ENCODE measurements at places on chromosomes 11 and 22.
A peak's percentile ranks its signal among the peaks of the same experiment; 100 is the strongest.

- DNase-seq = no peak
Observed at GRCh38 chr11:17927681-17928343, 85.0 kb downstream of the SERGEF start.

GRCh38 chr11:102157219-102157618, 47.0 kb downstream of the YAP1 start:
- no peak for DNase-seq

- DNase-seq = peak; percentile 46
Observed at GRCh38 chr22:25120093-25120561, 79.5 kb upstream of the CRYBB3 start.

- no peak for DNase-seq
Observed at GRCh38 chr11:8168485-8169257, at the start of gene RIC3. TSS of gene RIC3 (minus strand) at chr11:8169025. CDS start at chr11:8168989, 36 bp downstream.

GRCh38 chr11:64251016-64251752, at the start of gene PLCB3:
TSS of gene PLCB3 (plus strand) at chr11:64251530. CDS start at chr11:64251650, 120 bp downstream.
- DNase-seq = no peak

GRCh38 chr11:106697058-106697457, 321.2 kb downstream of the GUCY1A2 start:
- DNase-seq = no peak

DNA sequence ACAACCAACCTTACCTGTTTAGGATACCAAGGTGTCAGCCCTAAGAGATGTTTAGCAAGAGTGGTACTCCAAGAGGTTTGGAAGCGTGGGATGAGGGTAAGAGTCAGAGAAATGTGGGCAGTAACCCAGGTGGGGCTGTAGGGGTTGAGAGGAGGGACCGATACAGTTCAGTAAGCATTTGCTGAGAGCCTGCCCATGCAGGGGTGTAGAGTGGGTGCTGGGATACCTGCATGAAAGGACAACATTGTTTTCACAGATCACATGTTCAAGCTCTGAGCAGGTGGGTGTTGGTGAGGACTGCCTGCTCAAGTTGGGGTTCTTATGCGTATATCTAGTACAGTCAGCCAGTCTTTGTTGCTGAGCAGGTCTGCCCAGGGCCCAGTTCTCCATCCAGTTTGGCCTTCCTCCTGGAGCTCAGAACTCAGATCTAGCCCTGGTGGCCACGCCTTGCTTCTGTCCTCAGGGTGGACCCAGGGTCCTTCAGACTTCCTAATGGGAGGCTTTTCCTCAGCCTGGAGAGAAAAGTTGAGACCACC, 14.8 kb downstream of the PPFIBP2 start:
- DNase-seq = no peak

- no peak for DNase-seq
Observed at GRCh38 chr11:125304136-125304535, 139.6 kb downstream of the PKNOX2 start.

DNA sequence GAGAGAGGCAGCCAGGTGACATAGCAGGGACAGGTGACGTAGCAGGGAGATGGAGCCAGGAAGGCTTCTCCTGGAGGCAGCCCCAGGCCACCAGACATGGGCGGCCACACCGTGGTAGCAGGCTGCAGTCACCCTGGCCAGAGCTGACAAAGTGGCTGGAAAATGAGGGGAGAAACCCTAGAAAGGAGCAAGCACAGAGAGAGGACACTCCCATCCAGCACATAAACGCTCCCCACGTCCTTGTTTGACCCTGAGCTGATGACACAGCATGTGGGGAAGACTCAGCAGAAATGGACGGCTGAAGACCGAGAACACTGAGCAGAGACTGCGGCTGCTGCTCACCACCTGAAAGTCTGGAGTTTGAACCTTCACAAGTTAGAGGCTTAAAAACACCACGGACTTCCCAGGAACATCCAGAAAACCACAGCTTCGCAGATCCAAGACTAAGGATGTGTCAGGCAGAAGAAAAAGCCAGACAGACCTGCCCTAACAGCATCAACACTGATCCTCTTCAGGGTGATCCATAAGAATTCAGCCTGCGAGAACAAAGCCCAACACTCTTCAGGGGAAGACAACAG, 28.7 kb downstream of the DRD4 start:
- DNase-seq = no peak

DNA sequence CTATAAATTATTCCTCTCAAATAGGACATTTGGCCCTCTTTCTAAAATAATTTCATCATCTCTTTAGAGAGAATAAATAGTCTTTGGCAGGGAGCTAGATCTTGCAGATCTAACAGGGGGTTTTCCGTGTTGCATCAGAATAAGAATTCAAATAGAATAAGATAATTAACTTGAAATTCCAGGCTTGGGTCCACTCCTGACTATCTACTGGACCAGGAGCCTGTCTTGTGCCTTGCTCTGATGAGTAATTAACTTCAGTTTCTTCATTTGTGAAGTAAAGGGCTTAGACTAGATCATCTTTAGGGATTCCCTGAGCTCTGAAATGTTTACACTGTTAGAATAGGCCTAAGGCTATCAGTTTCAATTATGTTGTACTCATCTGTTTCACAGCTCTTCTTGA, 23.5 kb upstream of the TMEM123 start:
- DNase-seq = no peak

- DNase-seq = no peak
Observed at GRCh38 chr11:132685174-132685611, 847.1 kb downstream of the OPCML start.

DNA sequence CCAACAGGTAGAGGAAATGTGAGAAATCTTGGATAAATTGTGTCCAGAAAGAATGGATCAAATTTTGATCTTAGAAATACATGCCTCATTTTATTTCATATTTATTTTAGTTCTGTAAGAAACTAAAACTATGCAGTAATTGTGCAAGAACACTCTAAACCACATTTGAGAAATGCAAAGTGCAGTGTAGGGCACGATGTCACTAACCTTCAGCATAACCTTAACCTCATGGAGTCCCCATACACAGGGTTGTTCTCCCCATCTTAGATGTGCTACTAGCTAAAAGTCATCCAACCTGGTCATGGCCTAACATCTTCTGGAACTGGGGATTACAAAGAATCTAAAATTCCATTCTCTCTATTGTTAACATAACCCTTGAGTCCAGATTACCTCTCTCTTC, 48.4 kb upstream of the ARHGAP42 start:
- DNase-seq = no peak

DNA sequence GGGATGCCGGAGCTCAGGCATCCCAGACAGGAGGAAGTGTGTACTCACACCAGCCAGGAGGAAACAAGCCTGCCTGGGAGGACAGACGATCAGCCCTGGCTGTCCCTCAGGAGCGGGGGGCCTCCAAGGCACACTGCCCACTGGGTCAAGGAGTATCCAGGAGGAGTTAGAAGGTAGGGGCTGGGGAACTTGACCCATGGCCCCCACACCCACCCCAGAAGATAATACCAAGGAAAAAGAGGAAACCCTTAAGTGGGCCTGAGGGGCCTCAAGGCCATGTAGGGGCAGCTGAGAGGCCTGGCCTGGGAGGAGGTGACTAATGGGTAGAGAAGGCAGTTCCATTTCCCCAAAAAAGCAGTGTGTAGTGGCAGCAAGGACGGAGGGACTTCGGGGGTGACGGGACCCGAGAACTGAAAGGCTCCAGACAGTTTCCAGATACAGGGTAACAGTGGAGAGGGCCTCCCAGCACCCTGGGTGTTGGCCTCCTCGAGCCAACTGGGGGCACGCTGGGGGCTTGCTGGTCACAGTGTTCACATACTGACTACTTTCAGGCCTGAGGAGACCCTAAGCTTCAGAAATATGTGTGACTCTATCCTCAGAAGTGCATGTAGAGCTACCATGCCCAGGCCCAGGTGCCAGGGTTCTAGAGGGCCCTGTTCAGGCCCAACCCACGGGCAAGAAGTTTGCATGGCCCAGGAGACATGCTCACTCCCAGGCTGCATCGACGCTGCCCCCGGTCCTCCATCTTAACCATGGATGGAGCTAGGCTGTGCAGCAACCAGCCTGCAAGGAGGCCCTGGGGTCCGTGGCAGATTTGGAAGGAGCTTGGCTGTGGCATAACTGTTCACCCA, 75.7 kb upstream of the PITPNB start:
- no peak for DNase-seq

- DNase-seq = no peak
Observed at GRCh38 chr22:27507935-27508526, 293.5 kb downstream of the MN1 start.

- no peak for DNase-seq
Observed at GRCh38 chr11:78595436-78596130, 20.9 kb upstream of the NARS2 start.

All from H54 (cell line).